ENCODE measurements at places on chromosomes 12 and 14. TPM values are rescaled to one million over a fixed set of nuclear protein-coding genes. Genes with fewer than 3 reads are reported as not detected.

Gene IGFBP6
- total RNA-seq = 0.73 TPM

GRCh38 chr12:897386-897785, 52.1 kb downstream of the RAD52 start:
- no peak for DNase-seq

- DNase-seq = peak; percentile 6
Observed at GRCh38 chr14:59897757-59898383, 22.1 kb upstream of the LRRC9 start.

DNA sequence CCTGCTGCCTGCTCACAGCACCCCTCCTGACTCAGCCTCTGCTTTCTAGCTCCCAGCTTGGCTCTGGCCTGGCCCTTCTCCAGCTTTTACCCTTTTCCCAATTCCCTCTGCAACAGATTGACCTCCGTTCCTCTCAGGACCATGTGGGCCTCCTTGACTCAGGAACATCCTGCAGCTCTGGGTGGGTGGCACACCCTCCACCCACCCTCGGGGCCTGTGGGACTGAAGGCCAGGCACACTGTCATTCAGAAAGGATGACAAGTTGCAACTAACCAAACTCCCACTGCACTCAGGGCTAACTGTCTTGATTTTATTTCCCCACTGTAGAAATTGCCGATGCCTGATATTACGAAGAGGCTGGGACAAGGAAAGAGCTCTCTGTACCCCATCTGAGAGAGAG, 59.4 kb downstream of the HELB start:
- DNase-seq = no peak

DNA sequence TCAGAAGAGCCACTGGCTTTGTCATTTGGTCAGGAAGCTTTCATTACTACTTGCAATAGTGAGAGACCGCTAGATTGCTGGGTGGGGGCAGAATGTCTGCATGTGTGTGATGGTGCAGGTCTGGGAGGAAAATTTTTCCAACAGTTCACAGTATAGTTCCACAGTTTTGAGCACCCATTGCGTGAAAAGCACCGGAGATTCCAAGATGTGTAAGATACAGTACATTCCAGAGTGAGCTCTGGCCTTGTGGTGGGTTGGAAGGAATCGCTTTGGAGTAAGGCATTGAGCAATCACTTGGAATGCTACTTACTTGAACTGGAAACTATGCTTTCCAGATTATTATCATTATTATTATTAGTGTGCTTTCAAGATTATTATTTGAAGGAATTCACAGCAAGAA, 47.6 kb upstream of the FRMD6 start:
- no peak for DNase-seq

DNA sequence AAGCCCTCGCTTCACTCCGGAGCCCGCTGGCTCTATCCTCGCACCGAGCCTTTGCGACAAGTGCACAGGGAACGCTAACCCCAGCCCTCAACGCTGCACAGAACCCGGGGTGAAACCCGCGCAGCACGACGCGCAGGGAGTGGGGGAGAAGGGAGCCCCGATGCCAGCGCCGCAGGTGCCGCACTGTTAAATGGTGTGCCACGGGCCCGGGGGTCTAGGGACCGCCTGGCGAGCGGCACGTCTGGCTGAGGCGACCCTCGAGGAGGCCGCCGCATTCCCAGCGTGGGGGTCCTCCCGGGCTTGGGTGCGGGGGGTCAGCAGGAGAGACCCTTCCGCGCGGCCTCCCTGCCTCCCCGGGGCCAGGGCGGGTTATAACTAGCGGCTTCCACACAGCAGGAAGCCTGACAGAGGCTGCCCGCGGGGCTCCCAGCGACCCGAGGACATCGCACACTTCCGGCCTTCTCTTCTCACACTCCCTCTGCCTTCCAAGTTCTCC, 23.8 kb upstream of the LRTM2 start:
- DNase-seq = no peak
